ENCODE measurements at places on chromosomes 3 and 15. TPM values are rescaled to one million over a fixed set of nuclear protein-coding genes. Genes with fewer than 3 reads are reported as not detected.

MESP2 gene
- 0.42 TPM for total RNA-seq

PDIA3 gene
- 366 TPM for total RNA-seq

ZIC4 gene
- total RNA-seq, result not detected

MCTP2 gene
- not detected for total RNA-seq

DUOX2 gene
- not detected for total RNA-seq

ITIH3 gene
- not detected for total RNA-seq

PTPRG gene
- total RNA-seq, result 2.4 TPM

C3orf20 gene
- 0.06 TPM for total RNA-seq

MPI gene
- total RNA-seq, result 33.1 TPM

CRABP1 gene
- 1.3 TPM for total RNA-seq

APOD gene
- 0.86 TPM for total RNA-seq

PGBD4 gene
- total RNA-seq, result 1.6 TPM

PRRT3 gene
- 1.9 TPM for total RNA-seq

GP5 gene
- not detected for total RNA-seq

IQCF5 gene
- total RNA-seq, result not detected

GOLGA8T gene
- total RNA-seq, result 0.80 TPM

SLC22A14 gene
- total RNA-seq, result 0.07 TPM

GRAMD1C gene
- 0.41 TPM for total RNA-seq

PLA2G4E gene
- total RNA-seq, result not detected

IL17RE gene
- 1.4 TPM for total RNA-seq

MCCC1 gene
- 7.7 TPM for total RNA-seq

GAP43 gene
- not detected for total RNA-seq

CACNA1D gene
- 0.57 TPM for total RNA-seq

CLDN18 gene
- total RNA-seq, result not detected

KCNMB3 gene
- 2.0 TPM for total RNA-seq

SH3GL3 gene
- total RNA-seq, result 0.85 TPM

DUOX1 gene
- total RNA-seq, result not detected

TNFSF10 gene
- total RNA-seq, result 0.15 TPM

TNNC1 gene
- 1.5 TPM for total RNA-seq

SNTN gene
- not detected for total RNA-seq

CSK gene
- 62.4 TPM for total RNA-seq

CCR8 gene
- total RNA-seq, result not detected

LMAN1L gene
- total RNA-seq, result not detected

AHSG gene
- 0.11 TPM for total RNA-seq

TMEM40 gene
- 0.27 TPM for total RNA-seq

SNX22 gene
- 0.81 TPM for total RNA-seq

GABRR3 gene
- total RNA-seq, result not detected

ISL2 gene
- total RNA-seq, result 3.5 TPM

LEKR1 gene
- 0.73 TPM for total RNA-seq

SPTSSB gene
- not detected for total RNA-seq

WDR48 gene
- 22.5 TPM for total RNA-seq

RNF168 gene
- 4.0 TPM for total RNA-seq

PTH1R gene
- total RNA-seq, result 1.8 TPM

ARHGAP31 gene
- total RNA-seq, result 1.5 TPM

WDR5B gene
- total RNA-seq, result 3.5 TPM

TGM5 gene
- total RNA-seq, result not detected

All from A549 treated with Mapracorat at 1 μM for 4 hours (cell line).